ENCODE measurements at places on chromosomes 7 and 10. TPM values are rescaled to one million over a fixed set of nuclear protein-coding genes. Genes with fewer than 3 reads are reported as not detected.

- DNase-seq: no peak
Measured at GRCh38 chr7:13945670-13946069, 43.8 kb downstream of the ETV1 start.

DNA sequence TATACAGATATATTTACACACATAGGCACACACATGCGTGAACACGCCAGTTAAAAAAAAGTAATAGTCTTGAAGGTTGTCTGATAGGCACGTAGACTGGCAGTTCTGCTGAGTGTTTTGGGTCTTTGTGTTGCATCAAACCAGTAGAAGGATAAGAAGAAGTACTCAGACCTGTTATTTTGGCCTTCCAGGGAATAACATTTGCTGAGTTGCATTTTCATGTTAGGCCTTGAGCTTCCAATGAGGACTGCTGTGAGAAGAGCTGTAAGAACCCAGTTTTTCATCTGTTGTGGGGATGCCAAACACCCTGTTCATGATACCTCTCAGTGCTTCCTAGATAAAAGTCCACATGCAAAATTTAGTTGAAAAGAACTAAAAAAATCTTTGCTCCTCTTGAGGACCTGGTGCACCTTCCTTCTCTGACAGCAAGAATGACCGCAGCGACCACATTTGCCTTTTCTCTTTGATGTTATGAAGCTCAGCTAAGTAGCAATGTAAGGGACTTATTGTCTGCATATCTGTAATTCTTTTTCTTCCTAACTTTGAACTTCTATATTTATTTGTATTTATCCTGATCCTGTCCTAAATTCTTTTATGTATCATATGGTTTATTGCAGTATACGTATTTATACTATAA lies 27.2 kb downstream of the HIPK2 start:
- DNase-seq: no peak

GRCh38 chr7:8176370-8177081 lies 85.4 kb downstream of the ICA1 start:
- DNase-seq: no peak

Gene LRGUK
- 1.9 TPM for polyA plus RNA-seq

Gene SEMA4G
- 38.0 TPM for polyA plus RNA-seq

GRCh38 chr10:68829521-68829920 lies 2.2 kb downstream of the STOX1 start:
- no peak for DNase-seq

DNA sequence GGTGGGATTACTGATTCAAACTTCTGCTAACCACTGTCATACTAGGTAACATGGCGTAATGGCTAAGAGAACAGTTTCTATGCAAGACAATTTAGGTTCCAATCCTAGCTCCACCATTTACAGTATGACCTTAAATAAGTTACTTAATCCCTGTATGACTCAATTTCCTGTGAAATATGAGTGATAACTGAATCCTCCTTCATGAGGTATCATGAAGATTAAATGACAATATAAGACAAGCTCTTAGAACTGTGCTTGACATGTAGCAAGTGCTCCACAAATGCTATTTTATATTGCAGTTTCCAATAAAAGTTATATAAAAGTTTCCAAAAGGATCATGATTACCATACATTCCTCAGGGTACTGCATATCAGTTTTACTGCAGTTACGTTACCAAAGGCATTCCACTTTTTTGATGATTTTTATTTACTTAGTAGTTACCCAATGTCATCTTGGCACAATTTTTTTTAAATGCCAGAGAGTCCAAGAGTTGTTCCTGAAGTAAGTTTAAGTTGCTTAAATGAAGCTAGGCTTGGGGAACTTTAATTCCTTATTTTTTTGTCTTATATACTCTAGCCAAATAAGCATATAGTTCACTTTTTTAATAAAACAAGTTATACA lies 7.1 kb downstream of the DOCK4 start:
- DNase-seq: no peak

Gene MTG1
- 55.4 TPM for polyA plus RNA-seq

Gene PAPOLB
- 0.05 TPM for polyA plus RNA-seq

DNA sequence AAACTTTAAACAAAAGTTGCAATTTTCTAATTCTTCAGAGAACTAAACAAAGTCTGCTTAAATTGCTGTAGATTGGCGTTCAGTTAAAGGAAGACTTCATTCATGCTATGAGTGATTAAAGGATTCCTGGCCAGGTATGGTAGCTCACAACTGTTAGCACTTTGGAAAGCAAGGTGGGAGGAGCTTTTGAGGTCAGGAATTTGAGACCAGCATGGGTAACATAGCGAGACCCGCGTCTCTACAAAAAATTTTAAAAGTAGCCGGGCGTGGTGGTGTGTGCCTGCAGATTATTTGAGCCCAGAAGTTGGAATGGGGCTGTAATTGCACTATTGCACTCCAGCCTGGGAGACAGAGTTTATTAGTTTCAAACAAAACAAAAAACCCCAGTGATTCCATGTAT lies 13.5 kb upstream of the SCRN1 start:
- no peak for DNase-seq

Gene VKORC1L1
- polyA plus RNA-seq: 35.2 TPM

DNA sequence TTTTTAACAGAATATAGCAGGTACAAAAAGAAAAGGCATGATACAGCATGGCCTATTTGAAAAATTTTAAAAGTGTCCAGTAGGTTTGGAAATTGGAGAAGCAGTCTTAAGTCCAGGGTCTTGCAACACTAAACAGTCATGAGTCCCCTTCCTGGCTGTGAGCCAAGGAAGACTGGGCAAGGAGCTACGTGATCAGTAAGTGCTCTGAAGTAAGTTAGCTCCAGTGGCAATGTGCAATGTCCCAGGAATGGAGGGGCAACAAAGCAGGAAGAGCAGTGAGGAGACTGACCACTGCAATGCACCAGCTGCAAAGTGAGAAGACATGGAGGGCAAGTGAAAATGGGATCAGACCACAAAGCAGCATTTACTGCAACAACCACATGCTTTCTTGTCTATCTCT lies 72.9 kb upstream of the GRID1 start:
- DNase-seq: peak; percentile 43

Data from left renal pelvis (tissue), 4 donors.